ENCODE measurements at places on chromosomes 1 and 21.

GRCh38 chr1:200969726-200970561, 53.6 kb downstream of the KIF21B start:
- no peak for DNase-seq

DNA sequence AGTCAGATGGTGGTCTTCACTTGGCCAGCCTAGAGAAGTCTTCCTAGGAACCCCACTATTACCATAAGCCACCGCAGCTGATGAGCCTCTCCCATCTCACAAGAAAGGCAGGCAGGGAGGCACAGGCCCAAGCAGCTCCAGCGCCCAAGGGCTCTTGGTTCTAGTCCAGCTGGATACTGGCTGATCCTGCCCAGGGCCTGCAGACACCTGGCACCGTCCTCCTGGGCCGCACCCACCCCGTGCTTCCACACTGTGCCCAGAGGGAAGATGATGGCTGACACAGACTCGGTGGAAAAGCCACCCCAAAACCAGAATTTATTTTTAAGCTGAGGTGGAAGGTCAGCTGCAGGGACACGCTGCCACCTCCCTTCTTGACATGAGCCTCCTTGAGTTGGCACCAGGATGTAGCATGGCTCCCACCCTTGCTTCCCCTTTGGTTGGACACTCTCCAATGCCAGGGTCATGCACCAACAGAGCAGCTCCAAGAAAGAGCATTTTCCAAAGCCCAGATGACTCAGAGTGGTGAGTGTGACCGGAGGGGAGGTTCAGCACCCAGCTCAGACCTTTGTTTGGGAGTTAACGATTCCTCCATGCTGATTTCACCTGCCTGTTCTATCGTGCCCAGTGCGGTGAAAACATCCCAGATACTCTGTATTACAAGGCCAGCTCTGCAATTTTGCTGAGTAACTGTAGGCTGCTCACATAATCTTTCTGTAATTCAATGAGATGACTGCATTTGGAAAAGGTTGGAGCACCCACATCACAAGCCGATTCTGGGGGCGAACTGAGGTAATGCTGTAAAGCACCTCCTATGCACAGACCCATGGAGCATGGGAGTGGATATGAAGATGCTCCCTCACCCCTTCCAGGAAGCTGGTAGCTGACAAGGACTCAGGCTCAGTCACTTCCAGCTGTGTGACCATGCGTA, 63.1 kb upstream of the SLC2A1 start:
- DNase-seq: no peak

DNA sequence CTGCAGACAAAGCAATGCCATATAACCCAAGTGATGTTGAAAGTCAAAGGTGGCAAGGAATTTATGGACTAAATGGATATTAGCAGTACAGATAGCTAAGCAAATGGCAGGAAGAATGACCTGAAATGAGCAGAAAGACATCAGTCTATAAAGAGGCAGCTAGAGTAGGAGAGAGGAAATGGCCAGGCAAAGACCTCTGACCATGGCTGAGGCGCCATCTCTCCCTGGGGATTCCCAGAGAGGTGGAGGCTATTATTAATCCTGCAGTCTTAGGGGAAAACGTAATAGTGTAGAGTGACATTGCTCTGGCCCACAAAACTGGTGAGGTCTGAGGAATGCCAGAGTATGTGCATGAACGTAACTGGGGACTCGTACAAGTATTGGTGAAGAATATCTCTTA, 563.6 kb upstream of the PRMT6 start:
- DNase-seq: no peak

- no peak for DNase-seq
Observed at GRCh38 chr1:6922096-6922931, 137.1 kb downstream of the CAMTA1 start.

DNA sequence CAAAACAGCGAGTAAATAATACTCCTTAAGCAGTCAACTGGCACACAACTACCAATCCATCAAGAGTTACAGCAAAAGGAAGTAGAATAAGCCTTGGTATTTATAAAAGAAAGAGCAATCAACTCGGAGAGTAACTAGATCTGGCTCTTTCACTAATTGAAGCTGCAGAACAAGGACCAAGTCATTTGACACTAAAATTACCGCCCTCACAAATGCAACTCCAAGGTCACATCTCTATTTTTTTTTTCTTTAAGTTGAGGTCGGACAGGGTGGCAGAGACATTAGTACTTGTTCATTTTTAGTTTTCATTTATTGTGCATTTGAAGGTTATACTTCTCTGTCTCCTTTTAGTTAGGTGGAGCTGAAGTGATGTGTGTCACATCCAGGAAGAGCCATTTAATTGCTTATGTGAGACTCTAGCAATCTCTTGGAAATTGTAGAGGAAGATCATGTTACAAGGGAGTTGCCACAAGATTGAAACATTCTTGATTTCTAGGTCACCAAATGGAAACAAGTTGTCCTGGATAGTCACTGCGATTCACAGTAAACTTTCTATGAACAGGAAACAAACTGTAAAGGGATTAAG, 138.1 kb upstream of the ADAMTS5 start:
- DNase-seq: no peak

GRCh38 chr1:204222764-204223055, 8.9 kb upstream of the GOLT1A start:
- DNase-seq: no peak

DNA sequence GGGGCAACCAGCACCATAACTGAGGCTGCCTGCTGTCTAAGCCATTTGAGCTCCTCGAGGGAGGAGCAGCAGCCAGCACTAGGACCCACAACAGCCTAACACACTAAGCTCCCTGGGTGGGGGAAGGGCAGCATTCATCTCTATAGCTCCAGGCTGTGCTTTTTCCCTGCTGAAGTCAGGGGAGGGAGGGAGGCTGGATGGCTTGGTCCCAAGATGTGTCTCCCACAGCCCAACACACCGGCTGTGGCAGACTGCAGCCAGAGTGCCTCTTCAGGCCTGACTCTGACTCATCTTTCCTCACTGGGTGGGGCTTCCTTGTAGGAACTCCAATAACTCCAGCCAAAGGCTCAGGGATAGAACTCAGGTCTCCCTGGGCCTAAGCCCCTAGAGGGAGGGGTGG, 296.3 kb downstream of the PRDM2 start:
- no peak for DNase-seq

GRCh38 chr1:182093781-182094180, 32.3 kb upstream of the ZNF648 start:
- DNase-seq: no peak

All from activated CD4-positive, alpha-beta T cell treated with anti-CD3 and anti-CD28 coated beads for 48 hours (primary cell).